ENCODE measurements at places on chromosomes 5 and 9.

GRCh38 chr9:99406939-99407338 lies 184.9 kb downstream of the SEC61B start:
- DNase-seq: no peak

GRCh38 chr5:12392246-12392645 lies 488.0 kb upstream of the CTNND2 start:
- no peak for DNase-seq

GRCh38 chr5:149747141-149747832 lies 17.2 kb downstream of the PPARGC1B start:
- no peak for DNase-seq

GRCh38 chr5:155514105-155514563 lies 500.6 kb downstream of the KIF4B start:
- no peak for DNase-seq

DNA sequence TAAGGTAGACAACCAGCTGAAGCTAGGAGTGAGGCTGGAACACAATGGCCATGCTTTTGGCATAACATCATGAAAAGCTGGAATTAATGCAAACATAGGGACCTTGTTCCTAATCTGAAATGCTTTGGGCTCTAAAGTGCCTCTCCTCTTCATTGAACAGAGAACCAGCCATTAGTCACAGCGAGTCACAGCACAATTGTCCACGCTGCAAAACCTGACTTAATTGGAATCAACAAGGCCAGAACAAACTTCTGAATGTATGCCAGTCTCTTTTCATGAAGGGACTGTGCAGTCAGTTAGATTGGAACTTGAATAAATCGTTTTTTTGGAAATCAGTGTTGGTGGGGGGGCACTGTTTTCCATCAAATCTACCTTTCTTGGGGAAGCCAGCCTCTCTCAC lies 96.5 kb downstream of the JAKMIP2 start:
- no peak for DNase-seq

Data from cardiac fibroblast (primary cell).